ENCODE measurements at places on chromosomes 12 and 14.

DNA sequence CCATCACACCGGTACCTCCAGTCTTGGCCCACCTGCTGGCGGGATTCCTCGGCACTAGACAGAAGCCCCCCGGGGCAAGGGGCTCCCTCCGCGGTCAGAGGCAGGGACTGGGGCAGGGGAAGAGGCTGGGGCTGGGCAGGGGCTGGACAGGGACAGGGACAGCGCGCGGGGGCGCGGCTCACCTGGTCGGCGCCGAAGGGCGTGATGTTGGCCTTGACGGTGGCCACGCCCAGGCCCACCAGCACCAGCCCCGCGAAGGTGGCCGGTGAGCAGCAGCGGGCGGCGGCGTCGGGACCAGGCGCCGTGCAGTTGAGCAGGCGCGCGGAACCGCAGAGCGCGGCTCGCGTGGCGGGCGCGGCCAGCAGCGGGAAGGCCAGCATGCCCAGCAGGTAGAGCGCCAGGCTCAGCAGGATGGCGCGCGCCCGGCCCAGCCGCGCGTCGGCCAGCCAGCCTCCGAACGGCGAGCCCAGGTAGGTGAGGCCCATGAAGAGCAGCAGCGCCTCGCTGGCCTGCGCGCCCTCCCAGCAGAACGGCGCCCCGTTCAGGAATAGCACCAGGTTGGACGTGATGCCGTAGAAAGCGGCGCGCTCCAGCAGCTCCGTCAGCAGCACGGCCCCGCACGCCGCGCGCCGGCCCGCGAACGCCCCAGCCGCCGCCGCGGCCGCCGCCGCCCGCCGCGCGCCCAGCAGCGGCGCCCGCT lies 392 bp downstream of the SLC15A4 start:
- DNase-seq, result no peak

DNA sequence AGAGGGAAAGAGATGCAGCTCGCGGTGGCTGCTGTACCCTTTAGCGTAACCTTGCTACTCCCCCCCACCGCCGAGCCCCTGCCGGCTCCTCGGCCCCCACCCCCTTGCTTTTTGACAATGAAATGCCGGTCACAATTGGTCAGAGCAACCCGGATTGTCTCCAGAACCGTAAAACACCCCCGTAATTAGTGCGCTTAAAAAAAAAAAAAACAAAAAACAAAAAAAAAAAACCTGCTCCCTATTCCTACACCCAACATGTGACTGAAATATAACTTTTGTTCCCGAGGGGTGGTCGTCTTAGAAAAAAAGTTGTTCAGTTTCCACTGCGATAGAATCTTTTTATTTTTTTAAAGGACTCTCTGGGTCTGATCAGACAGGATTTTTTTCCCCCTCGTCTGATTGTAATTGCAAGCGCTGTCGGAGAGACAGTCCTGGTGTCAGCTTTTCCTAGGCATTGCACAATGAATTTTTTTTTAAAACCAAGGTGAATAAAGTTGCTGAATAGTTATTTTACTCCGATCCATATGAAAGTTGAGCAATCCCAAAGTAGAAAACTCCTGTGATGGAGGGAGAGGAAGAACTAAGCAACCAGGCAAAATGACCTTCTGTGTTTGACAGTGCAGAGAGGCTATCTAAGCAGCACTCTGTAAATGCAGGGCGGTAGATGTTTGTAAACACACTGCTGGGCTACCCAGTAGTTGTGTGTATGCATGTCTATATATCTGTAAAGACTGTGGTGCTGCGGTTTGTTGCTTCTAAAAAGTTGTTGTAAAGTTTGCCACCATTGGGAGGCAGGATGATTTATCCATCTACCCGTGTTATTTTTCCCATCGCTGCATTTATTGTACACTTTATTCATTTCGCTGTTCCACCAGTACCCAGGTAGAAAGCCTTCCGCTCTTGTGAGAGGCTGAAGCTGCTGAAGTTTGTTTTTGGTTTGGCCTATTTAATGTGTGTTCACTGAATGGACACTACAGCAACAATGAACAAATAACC lies 1.1 kb downstream of the ETV6 start:
- peak; percentile 78 for DNase-seq

DNA sequence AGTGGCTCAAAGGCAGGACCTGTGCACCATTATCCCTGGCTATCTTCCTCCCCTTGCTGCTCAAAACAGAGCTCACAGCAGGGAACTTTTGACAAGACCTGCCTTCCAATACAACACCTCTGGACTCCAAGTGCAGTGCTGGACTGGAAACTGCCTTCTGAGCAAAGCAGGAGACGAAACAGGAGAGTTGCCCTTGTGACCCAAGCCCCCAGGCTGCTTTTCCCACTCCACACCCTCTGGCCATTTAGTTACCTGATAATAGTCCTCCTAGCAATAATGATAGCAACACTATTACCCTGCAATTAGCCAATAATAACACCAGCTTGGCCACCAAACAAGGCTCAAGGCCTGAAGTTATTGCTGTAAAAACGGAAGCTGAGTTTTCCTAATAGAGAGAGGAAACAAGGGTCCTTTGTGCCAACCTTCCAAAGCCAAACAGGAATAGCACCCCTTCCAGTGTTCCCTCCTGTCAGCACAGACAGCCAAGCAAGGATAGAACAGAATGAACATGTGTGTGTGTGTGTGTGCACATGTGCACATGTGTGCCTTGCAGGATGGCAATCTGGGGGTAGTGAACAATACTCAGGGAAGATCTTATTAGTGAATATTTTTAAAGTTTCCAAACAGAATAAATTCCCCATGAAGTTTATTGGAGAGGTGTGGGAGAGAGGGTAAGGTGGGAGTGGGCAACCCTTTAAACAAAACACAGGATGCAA lies 9.2 kb upstream of the KRT73 start:
- DNase-seq, result no peak

DNA sequence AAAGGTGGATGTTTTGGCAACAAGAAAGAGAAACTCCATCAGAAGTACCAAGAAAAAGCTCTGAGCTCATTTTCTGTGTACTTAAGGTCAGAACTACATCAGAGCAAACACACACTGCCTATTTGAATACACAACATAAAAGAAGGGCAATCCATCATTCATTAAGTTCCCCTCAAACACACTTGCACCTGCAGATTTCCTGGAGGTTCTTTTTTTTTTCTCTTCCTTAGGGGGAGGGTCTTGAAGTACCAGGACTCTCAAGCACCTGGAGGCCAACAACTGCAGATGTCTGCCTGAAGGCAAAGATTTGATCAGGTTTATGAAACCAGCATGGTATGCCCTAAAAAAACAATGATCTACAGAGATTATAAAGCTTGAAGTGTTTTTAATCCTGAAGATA lies 26.1 kb upstream of the PTHLH start:
- DNase-seq, result no peak

GRCh38 chr14:69077841-69078240 lies 75.1 kb downstream of the DCAF5 start:
- no peak for DNase-seq

- DNase-seq, result no peak
Measured at GRCh38 chr14:102917056-102917385, 5.4 kb upstream of the AMN start.

DNA sequence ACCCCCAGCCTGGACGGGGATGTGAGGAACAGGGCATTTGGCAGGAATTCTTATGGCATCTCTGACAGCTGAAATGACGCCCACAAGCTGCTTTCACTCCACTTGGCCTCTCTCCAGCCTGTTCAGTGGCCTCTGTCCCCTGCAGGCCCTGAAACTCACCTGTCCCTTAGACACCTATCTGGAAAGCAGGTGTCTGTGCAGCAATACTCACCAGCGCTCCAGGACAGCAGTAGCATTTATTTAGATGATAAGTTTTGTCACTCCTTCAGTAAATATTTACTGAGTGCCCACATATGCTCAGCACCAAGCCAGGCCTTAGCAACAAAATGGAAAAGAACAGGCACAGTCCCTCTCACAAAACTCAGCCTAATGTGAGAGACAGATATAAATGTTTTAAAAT lies 311.1 kb upstream of the FKBP4 start:
- no peak for DNase-seq

- DNase-seq, result no peak
Measured at GRCh38 chr12:5301539-5301938, 130.4 kb upstream of the NTF3 start.

DNA sequence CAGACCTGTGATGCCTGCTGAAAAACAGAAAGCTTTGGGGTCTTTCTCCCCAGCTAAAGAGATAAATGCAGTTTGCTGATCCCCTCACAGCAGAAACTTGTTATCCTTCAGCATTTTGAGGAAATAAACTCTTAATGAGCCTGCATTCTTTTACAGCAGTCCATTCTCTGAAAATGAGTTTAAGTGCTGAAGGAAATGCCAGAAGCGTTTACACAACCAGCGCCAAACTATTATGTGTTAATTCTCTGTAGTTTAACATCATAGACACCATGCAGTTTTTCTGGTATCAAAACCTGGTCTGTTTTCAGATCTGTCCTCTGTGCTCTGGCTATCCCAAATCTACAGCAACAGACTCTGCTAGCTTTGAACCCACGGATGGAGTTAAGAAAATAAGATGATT lies 291.3 kb downstream of the NPAS3 start:
- DNase-seq, result no peak

GRCh38 chr14:53042480-53042879 lies 91.6 kb upstream of the FERMT2 start:
- DNase-seq, result no peak

DNA sequence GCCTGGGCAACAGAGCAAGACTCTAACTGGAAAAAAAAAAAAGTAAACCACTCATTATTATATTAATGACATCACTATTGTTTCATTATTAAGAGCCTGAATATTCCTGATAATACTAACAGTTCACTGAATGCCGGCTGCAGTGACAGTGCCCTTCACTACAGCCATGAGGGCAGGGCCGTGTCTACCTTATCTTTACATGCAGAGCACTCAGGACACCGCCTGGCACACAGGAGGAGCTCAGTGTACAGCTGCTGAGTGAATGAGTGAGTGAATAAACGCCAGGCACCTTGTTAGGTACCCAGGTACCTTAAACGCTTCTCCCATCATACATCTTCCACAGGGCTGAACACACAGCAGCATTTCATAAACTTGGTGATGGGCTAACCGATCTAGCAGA lies 23.2 kb downstream of the ZFYVE1 start:
- no peak for DNase-seq

- DNase-seq, result no peak
Measured at GRCh38 chr14:24971255-24971654, 78.7 kb downstream of the STXBP6 start.

DNA sequence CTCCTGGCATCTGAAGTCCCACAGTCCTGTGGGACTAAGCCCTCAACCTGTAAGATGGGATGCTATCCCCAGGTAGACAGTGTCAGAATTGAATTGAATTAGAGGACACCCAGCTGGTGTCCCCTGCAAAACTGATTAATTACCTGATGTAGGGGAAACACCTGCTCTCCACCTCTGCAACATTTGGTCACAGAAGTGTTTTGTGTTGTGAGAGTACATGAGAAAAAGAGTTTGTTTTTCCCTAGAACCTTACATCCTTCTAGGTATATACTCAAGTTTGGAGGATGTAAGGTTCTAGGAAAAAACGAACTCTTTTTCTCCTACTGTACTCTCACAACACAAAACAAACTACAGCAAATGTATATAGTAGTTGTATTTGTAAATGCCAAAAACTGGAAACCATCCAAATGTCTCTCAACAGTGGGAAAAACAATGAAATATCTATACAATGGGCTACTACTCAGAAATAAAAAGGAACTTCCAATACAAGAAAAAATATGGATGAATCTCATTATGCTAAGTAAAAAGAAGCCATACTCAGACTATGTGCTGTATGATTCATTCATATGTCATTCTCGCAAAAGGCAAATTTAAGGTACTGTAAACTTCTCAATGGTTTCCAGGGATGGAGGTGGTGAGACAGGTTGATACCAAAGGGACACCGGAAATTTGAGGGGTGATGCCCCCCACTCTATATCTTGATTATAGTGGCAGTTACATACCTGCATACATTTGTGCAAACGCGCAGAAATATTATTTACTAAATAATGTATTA lies 160.7 kb downstream of the MED13L start:
- no peak for DNase-seq

- DNase-seq, result no peak
Measured at GRCh38 chr14:92362781-92363235, 39.8 kb downstream of the SLC24A4 start.

DNA sequence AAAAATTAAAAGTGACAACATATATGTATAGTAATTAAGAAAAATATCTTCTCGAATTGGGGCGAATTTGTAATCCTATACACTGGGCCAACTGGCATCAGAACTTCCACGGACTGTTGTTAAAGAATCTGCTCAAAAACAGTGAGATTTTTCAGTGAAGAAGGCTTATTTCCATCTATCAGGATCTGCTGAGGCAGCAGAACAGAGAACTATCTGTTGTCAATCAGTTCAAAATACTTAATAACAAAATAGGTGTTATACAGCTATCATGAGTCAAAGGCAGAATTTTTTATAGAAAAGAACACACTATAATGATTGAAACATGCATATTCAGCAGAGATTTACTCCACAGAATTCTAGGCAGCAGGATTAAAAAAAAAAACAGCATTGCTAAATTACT lies 41.9 kb downstream of the IFNG-AS1 start:
- DNase-seq, result no peak

DNA sequence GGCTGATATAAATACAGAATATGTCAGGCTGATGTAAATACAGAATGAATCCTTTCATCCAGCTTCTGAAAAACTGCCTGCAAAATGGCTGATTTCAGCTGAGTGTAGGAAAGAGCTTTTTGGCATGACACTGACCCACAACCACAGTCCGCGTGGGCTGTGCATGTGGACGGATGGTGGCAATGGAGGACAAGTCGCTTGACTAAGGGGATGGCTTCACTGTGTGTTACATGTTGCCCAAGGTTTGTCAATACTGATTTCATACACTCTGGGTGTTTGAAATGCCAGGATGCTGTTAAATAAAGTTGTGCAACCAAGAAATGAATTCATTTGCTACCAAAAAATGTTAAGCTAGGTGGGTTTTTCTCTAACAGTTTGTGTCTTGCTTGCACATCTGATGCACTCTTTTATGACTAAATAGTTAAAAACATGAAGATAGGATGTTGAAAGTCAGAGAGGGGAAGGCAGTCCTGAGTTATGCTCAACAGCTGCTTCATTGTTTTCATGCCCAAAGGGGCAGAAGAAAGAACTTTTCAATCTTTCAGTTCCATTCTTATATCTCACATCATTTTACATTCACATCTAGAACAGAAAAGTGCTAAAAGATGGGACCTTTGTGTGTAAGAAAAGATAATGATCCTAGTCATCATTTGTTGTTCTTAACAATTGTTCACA lies 36.5 kb upstream of the OVCH1 start:
- no peak for DNase-seq

- no peak for DNase-seq
Measured at GRCh38 chr12:93980711-93981110, 167.7 kb upstream of the PLXNC1 start.

DNA sequence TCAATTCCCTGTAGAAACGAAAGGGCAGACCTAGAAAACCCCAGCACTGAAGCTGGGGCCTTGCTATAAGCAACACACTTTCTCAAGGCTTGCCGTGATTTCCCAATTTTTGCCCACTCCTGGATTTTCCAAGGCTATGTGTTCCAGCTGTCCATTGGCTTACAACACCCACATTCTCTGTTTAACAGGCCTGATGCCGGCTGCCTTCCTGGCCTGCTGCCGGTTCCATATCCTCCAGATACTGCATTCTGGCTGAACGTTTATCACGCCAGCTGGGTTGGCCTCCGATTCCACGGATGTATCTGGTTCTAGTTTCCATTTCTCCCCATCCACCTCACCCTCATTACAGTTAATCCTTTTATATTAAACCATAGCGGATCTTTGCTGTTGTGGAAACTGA lies 2.0 kb upstream of the PCNX1 start:
- DNase-seq, result no peak

All from NB4 (cell line).